Stimulated activated CD8-positive, alpha-beta memory T cell treated with anti-CD3 and anti-CD28 coated beads, Interleukin-15, amount 100 ng/mL, for 48 hours (primary cell): ENCODE measurements at places on chromosomes 6 and 20.

DNA sequence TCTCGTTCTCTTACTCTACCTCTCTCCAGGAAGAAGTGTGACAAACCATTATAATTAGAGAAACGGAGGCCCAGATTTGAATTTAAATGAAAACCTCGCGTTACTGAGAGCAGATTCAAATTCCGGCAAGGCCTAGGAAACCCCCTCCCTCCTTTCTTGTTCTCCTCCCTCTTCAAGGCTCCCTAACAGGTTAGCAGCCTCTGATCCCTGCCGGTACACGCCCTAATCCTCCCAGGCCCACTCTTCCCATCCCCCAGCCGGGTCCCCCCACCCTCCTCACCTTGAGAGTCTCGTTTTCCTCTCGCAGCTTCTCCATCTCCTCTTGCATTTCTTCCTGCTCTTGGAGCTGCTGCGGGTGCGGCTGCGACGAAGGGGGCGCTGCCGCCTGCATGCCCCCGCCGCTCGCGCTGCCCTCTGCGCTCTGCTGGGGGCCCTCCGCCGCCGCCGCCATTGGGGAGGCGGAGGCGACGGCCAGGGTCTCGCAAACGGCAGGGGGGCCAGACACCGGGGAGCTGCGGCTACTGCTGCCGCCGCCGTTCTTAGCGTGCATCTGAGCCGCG, 3.8 kb downstream of the MTCL3 start:
- DNase-seq, result peak; percentile 18

GRCh38 chr6:165556116-165556843, 106.8 kb downstream of the PDE10A start:
- no peak for DNase-seq

- no peak for DNase-seq
Observed at GRCh38 chr6:72959821-72960220, 265.5 kb downstream of the KHDC1L start.

DNA sequence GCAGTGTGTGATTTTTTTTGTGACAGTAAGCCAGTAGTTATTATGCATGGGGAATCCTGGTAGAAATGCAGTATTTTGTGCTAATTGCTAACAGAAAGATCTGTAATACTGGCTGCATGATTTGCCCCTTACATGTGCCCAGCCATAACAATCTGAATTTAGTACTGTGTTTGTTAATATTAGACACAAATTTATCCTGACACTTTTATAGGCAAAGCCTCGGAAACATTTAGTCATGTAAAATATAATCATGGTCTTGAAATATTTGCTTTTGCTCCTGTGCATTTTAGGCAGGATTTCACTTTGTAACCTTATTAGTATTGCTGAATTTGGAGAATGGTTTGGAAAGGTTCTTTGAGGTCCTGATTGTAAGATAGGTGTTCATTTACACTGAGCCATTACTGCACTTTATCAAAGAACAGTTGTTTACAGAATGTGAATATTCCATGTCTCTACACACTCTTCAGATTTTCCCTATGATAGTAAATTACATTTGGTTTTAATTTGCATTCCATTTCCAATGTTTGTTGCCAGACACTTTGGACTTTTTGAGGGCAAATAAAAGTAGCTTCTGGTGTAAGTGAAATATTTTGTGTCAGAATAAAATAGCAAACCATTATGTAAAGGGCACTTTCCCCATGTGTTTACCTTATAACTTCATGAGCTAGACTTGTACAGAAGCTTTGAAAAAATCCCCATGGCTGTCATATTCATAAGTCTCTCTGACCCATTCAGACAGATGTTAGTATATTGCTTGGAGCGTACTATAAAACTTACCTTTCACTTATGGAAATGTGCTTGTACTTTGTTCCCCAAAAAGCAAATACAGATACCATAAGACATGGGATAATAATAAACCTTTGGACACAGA, 349.9 kb downstream of the ARHGAP18 start:
- DNase-seq, result no peak

- DNase-seq, result no peak
Observed at GRCh38 chr6:120378582-120379220, 955.6 kb downstream of the TBC1D32 start.

DNA sequence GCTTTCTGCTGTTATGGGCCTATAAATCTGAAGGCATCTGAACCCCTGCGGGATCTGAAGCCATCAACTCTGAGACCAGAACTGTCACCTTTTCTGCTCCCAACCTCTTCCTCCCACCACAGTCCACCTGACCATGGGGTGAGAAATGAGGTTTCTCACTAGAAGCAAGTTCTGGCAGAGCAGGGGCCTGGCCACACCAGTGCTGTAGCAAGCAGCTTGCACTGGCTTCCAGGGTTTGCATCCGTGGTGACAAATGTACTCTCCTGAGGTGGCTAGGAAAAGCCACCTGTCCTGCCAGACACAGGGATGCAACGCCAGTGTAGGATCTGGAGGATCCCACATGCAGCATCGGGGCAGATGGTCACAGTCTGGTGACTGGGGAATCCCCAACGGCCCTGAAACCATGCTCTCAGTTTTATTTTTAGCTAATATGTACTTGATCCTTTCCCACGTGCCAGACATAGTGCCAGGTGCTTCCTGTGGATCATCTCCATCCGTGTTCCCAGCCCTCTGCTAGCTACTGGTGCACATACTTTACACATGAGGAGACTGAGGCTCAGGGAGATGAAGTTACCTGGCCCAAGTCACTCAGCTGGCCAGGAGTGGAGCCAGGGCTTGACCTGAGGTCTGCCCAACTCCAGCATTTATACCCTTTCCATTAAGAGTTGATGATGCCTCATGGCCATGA, 122.1 kb upstream of the SPACA1 start:
- DNase-seq, result no peak

- DNase-seq, result no peak
Observed at GRCh38 chr6:126664271-126664670, 324.4 kb downstream of the CENPW start.

DNA sequence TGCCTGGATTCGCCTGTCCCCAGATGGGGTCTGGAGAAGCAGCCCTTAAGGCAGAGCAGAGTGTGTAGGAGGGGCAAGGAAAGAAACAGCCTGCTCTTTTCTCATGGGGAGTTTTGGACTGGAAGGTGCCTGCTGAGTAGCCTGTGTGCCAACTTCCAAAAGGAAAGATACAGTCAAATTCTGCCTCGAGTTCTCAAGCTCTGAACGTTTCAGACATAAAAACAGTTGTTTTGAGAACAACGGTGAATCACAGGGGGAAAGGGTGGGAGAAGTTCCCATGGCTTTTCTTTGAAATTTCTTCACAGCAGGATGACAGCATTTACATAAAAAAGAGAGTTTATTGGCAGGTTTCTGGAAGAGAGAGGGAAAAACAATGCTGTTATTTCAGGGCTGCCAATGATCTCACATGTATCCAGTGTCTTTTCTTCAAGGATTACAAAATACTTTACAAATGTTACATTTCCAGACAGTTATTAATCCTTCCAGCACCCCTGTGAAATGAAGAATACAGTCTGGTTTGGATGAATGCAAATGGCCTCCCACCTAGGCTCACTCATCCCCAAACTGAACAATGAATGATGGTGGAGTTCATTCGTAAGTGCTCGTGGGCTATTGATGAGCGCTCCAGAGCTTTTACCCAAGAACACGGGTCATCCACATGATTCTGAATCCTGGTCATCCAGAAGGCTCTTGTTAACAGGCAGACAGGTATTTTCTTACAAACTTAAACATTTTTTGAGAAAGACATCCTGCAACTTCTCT, 33.8 kb upstream of the ECI2 start:
- no peak for DNase-seq

DNA sequence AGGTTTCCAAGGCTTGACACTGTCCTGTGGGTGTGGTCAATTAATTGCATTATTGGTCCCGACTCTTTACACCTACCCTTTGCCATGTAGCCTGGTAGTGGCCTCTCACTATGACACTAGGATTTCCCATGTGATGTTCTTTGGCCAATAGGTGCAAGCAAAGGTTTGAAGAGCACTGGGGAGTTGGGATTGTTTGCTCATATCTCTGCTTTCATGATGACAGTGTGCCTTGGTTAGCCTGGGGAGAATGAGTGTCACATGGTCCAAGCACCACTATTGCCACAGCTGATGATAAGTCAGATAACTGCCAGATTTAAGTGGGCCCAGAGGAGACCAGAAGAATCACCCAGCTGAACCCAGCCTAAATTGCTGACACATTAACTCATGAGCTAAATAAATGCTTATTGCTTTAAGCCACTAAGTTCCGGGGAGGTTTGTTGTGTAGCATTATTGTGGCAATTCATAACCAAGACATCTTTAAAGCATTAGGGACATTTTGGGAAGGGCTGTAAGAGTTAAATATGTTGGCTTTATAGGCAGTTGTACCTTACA, 17.2 kb upstream of the SCP2D1 start:
- DNase-seq, result no peak

GRCh38 chr20:1241456-1241855, 15.6 kb downstream of the RAD21L1 start:
- no peak for DNase-seq

DNA sequence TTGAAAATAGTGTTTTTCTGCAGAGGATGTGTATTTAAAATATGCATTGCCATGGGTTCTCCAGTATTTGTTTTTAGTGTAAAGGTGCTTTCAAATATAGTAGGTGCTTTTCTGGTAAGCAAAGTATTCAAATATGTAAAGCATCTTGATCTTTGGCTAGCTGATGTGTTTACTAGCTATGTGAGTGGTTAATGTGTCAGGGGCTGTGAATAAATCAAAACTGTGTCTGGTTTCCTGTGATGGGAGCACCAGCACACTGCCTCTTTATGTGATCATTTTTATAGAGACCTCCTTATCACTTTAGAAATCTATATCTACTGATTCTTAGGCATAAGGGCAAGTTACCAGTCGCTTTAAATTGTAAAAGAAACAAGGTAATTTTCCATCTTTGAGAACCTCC, 388.9 kb upstream of the MAN1A1 start:
- DNase-seq, result no peak

DNA sequence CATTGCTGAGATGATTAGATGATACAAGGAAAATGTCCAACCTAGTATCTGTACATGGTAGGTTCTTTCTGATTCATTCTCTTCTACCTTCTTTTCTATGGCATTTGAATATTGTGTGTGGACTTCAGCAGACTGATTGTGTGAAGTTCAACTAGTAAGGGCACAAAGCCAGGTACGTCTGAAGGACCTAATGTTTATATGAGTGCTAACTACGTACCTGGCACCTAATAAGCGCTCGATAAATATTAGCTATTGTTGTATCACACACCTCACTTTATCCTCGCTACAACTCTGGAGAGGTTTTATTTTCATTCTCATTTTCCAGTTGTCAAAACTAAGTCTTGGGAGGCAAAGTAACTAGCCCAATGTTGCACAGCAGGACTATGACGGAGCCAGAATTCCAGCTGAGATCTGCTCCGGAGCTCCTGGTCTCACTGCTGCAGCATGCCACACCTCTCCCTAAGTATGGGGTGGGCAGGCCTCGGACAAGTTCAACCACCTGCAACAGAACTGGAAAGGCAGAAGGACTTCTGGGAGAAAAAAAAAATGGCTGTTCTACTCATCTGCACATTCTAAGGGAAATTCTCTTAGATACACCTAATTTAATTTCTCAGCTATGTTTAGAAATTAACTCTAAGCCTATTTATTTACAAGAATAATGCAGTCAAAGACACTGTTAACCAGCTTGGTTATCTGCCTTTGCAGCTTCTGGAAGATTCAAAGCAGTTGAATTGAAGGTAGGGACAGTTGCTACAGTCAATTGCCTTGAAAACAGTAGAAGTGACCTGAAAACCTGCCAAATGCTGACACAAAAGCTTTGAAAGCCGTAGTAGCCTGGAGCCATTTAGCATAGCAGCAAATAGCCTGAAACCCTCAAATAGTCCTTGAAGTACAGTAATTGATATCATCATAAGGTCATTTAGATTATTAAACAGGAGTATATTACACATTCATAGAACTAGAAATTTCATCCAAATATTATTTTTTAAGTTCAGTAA, 165.0 kb downstream of the PDE7B start:
- no peak for DNase-seq

DNA sequence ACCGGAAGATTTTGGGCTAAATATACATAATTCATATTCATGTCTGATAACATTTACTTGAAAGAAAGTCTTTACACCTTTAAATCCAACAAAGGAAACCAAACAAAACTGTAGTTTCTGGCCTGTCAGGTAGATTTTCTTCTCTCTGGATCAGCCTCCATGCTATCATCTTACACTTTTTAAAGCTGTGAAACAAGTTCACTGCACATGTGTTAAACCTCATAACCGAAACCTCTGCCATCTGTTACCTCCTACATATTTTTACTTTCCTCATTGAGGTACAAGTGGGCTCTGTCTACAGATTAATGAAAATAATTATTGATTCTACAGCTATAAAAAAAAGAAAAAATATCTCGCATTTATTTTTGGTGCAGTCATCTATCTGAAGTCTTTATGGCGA, 149.9 kb downstream of the RALGAPA2 start:
- DNase-seq, result no peak

DNA sequence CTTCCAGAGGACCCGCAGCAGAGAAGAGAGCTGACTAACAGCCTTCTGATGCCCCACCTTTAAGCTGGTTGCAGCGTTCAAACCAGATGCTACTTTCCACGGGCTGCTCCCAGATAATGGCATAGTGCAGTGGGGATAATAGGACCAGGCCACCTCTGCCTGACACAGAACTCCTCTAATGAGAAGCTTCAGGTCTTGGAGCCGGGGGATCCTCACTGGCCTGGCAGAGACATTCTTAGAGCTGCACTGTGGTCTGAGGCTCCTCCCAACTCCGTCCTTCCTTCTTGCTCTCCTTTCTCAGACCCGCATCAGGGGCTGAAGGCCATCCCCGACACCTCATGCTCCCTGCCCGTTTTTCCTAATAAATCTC, 206.6 kb upstream of the MARCKS start:
- no peak for DNase-seq

DNA sequence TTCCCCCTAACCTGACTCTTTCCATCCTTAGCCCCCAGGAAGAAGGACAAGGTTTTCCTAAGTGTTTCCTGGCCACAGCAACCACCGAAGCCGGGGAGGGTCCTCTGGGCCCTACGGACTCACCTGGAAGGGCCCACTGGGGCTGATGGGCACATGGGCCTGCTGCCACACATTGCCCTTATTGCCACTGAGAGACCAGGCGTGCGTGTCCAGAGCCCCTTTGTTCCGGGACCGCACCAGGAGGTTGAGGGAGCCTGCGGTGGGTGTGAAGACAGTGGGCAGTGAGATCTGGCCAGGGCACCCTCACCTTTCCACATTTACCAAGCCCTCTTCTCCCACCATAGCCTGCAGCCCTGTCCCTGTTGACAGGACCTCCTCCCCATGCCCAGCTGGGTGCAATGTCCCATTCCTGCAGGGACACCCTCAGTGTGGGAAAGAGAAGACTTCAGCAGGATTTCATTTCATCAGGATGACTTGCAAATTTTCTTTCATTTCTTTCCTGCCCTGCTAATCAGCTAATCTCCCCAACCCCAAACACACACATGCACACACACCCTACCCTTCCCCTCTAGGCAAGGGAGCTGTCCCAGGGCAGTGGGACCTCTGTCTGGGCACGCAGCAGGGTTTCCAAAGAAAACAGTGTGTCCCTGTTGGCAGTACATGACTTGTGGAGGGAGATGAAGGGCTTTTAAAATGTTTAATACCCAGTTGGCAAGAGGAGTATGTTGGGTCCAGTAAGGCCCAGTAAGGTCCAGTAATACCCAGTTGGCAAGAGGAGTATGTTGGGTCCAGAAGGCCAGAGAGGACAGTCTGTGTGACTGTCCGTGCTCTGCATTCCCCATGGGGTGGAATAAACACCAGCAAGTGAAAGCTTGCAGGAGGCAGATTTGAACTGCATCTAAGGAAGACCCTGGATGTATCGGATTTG, 59.0 kb downstream of the MDGA1 start:
- no peak for DNase-seq

- DNase-seq, result no peak
Observed at GRCh38 chr6:89475634-89476033, 42.7 kb downstream of the ANKRD6 start.
